ENCODE measurements at places on chromosomes 7 and 10.

DNA sequence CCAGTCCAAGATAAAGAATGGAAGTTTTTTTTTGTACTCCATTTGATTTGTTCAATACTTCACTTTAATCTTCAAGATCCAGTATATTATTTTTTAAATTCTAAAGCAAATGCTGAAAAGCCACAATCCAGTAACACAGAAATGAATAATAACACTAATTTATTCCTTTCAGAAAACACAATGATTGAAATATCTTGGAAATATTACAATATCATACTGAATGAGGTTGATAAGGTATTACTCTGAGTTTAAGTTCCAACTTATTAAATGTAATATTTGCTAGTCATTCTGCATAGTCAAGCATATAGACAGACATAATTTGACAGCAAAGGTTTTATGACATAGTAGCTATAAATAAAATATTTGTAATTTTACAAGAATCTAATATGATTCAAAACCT, 4.4 kb downstream of the MEOX2 start:
- no peak for DNase-seq

DNA sequence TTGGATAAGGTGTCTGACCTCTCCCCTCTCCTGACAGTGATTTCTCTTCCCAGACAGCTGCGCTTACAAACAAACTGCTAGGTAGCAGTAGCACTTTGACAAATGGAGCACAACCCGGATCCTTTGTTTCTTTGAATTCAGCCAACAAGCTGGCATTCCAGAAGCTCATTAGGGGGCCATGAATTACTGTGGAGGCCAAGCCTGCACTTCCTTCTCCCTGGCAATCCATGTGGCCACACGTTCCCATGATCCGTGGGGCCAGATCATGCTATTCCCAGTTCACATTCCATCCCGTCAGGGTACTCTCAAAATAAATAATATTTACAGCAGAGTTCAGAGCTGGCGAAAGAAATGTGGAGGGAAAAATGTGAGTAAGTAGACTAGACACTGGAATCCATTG, 172.4 kb downstream of the PRPF18 start:
- DNase-seq: no peak

GRCh38 chr10:130717083-130717482, 580.9 kb downstream of the GLRX3 start:
- DNase-seq: no peak

- DNase-seq: no peak
These were observed 808.7 kb downstream of the XPNPEP1 start for GRCh38 chr10:109114579-109114978.

DNA sequence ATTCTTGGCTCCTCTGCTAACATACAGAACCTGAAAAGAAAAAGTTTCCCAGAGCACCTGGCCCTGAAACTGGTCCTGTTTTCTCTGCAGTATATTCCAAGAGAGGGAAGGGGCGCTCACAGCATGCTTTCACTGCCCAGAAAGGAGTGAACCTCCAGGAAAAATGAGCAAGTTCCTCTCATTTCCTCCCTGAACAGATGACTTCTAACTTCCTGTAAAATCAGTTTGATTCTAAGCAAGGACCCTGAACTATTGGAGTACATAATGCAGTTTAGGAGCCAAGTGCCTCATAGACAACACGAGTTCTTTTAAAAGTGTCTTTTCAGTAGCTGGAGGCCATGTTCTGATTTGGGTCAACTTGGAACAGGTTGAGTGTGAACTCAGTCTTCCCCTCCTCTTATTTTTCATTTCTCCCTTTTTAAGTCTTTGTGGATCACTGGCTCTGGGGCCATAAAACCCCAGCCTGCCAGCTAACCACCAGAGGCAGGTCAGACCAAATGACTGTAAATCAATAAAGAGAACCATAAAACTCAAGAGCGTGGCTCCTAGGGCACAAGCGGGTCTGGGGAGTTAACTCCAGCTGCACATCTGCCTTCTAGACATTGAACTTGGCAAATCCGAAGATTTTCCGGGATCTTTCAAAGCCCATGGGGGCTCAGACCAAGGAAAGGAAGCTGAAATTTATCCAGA, 5.9 kb upstream of the LRRC18 start:
- DNase-seq: no peak

GRCh38 chr7:88761779-88762178, 2.3 kb downstream of the ZNF804B start:
- no peak for DNase-seq

DNA sequence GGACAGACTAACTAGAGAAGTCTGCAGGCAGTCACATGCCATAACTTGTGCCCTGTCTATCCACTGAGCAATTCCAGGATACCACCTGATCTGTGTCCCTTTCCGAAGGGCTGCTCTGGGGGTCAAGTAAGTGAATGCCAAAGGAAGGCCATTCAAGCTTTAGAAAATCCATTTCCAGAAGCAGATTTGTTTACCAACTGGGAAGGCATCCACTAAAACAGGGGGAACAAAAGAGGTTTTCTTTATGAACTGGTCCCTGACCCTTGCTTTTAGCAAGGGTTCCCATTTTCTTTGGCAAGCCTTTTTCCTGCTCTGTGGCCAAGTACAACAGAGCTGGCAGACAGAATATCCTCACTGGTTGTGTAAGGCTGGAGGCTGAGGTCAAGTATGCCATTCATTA, 36.5 kb downstream of the ITPRID1 start:
- DNase-seq: no peak

- no peak for DNase-seq
These were observed 86.7 kb downstream of the AVL9 start for GRCh38 chr7:32582036-32582435.

DNA sequence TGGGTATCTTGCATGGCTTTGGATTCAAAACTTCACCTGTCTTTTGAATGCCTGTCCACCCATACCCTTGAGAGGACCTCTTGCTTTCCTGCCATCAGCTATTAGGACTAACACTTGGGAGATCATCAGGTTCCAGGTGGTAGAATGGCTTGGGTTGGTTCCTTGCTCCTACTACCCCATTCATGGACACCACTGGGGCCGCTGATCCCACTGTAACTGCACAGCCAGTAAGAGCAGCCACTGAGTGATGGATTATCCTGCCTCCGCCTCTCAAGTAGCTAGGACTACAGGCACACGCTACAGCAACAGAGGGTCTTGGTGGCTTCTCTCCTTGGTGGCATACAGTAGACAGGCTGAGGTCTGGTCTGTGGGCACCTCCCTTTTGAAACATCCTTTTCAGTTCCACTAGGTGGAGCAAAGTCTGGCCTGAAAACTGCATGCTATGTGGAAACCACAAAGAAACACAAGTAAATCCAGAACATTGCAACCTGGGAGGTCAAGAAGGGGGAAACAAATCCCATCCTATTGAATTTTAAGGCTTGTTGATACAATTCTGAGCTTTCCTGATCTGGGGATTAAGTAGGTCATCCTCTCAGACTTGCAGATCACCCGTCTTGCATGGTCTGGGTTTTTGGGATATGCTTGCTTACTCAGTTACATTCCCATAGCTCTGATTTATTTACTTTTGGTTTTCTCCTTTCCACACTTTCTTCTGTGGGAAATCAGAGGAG, 9.4 kb downstream of the WBP1L start:
- DNase-seq: no peak

- no peak for DNase-seq
These were observed 42.9 kb upstream of the TOMM7 start for GRCh38 chr7:22865602-22865960.

- DNase-seq: no peak
These were observed 148.3 kb downstream of the EXOC4 start for GRCh38 chr7:133401225-133401624.

- DNase-seq: no peak
These were observed 112.8 kb downstream of the BUB3 start for GRCh38 chr10:123266971-123267370.

All from activated naive CD4-positive, alpha-beta T cell (primary cell).